Transverse colon (tissue), 4 donors: ENCODE measurements at places on chromosomes 1 and 21.
A peak's percentile ranks its signal among the peaks of the same experiment; 100 is the strongest.

GRCh38 chr1:221562542-221563475 is 179.1 kb downstream of the DUSP10 start:
- DNase-seq = no peak
- no peaks in the 10 kb centered on the region for H3K27me3 ChIP-seq
- no peak overlapping the region for H3K27ac ChIP-seq
- H3K4me3 ChIP-seq = no peak overlapping the region
- no peaks in the 10 kb centered on the region for H3K36me3 ChIP-seq

- no peak overlapping the region for H3K27ac ChIP-seq
- H3K4me3 ChIP-seq = no peak overlapping the region
- no peaks in the 10 kb centered on the region for H3K27me3 ChIP-seq
- no peaks in the 10 kb centered on the region for H3K4me1 ChIP-seq
These were observed 185.4 kb downstream of the TTLL7 start for GRCh38 chr1:83813576-83813975.

DNA sequence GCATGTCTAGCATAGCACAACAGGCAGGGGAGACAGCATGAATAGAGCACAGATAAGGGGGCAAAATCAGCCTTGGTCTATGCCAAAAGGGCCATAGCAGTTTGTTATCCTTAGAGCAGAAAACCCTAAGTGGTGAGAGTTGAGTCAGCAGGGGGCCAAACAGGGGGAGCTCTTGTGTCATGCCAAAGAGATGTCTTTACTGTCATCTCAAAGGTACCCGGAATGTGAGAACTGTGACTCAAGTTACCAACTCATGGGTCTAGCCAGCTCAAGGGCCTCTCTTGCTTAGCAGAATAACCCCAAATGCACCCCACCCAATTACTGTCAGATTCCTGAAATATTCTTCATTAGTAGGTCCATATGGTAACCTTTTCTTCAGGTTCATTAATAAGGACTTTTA is 45.9 kb upstream of the NRDC start:
- no peak for DNase-seq
- no peak overlapping the region for H3K4me3 ChIP-seq
- no peak overlapping the region for H3K27ac ChIP-seq
- H3K4me1 ChIP-seq = no peaks in the 10 kb centered on the region
- H3K27me3 ChIP-seq = no peaks in the 10 kb centered on the region

- no peak overlapping the region for H3K4me3 ChIP-seq
- no peak overlapping the region for H3K27ac ChIP-seq
- H3K27me3 ChIP-seq = no peaks in the 10 kb centered on the region
- DNase-seq = no peak
- no peaks in the 10 kb centered on the region for H3K4me1 ChIP-seq
- H3K36me3 ChIP-seq = no peaks in the 10 kb centered on the region
These were observed 13.3 kb downstream of the LDLRAD2 start for GRCh38 chr1:21825393-21825792.

- no peaks in the 10 kb centered on the region for H3K27me3 ChIP-seq
- no peak overlapping the region for H3K27ac ChIP-seq
- H3K4me1 ChIP-seq = no peaks in the 10 kb centered on the region
- DNase-seq = no peak
- no peak overlapping the region for H3K4me3 ChIP-seq
These were observed 448.6 kb downstream of the KIF26B start for GRCh38 chr1:245603311-245603865.

- H3K27ac ChIP-seq = no peak overlapping the region
- no peak overlapping the region for H3K4me3 ChIP-seq
- DNase-seq = no peak
These were observed 91.5 kb downstream of the UROD start for GRCh38 chr1:45103534-45103933.

DNA sequence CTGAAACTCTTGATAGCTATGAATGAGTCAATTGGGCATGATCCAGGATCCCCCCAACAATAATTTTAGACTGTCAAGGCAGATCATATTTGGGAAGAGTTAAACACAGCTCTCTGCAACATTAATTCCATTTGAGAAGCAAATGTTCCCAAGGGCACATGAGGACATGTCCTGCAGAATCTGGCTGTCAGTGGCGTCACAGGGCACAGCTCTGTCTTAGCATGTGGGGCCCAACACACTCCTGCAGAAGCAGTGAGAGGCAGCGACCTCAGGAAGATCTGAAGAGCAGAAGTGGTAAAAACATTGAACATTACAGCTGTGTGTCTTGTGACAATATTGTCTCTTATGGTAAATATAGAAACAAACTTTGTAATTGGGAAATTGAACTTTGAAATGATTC is 197.1 kb upstream of the PBX1 start:
- no peaks in the 10 kb centered on the region for H3K27me3 ChIP-seq
- H3K27ac ChIP-seq = no peak overlapping the region
- no peak overlapping the region for H3K4me3 ChIP-seq
- H3K4me1 ChIP-seq = peaks cover 4% of the 10 kb centered on the region
- H3K36me3 ChIP-seq = no peaks in the 10 kb centered on the region
- DNase-seq = no peak

GRCh38 chr1:117007719-117008013 is 6.1 kb downstream of the CD101 start:
- no peaks in the 10 kb centered on the region for H3K4me1 ChIP-seq
- no peaks in the 10 kb centered on the region for H3K27me3 ChIP-seq
- H3K36me3 ChIP-seq = no peaks in the 10 kb centered on the region
- no peak for DNase-seq

- no peaks in the 10 kb centered on the region for H3K36me3 ChIP-seq
- no peak overlapping the region for H3K4me3 ChIP-seq
- no peak overlapping the region for H3K27ac ChIP-seq
These were observed 3.1 kb upstream of the YRDC start for GRCh38 chr1:37811027-37811655.

DNA sequence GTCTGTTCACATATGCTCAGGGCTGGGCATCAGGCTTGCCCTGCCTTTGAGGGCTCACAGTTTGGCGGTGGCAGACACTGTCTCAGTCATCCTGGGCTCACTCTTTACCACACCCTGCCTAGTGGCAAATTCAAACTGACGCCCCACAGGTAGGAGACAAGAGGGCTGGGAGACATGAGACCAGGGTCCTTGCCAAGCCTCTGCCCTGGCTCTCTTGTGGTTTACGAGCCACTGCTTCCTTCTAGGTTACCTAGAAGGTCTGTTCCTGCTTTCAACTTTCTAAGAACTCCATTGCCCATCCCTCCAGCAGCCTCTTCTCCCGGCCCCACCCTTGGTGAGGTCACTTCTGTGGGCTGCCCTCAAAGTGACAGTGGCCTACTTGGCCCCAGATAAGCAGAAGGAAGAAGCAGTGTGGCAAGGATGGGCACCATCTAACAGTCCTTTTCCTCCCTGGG is 10.5 kb downstream of the KIF21B start:
- no peaks in the 10 kb centered on the region for H3K36me3 ChIP-seq
- H3K27ac ChIP-seq = no peak overlapping the region
- no peaks in the 10 kb centered on the region for H3K27me3 ChIP-seq
- DNase-seq = peak; percentile 42
